ENCODE measurements at places on chromosomes 6 and 20. TPM values are rescaled to one million over a fixed set of nuclear protein-coding genes. Genes with fewer than 3 reads are reported as not detected.
A peak's percentile ranks its signal among the peaks of the same experiment; 100 is the strongest.

- H3K4me1 ChIP-seq: no peaks in the 10 kb centered on the region
- no peaks in the 10 kb centered on the region for H3K27me3 ChIP-seq
- H3K27ac ChIP-seq: no peak overlapping the region
- H3K36me3 ChIP-seq: no peaks in the 10 kb centered on the region
These were observed 33.3 kb downstream of the SOBP start for GRCh38 chr6:107523054-107523791.

DNA sequence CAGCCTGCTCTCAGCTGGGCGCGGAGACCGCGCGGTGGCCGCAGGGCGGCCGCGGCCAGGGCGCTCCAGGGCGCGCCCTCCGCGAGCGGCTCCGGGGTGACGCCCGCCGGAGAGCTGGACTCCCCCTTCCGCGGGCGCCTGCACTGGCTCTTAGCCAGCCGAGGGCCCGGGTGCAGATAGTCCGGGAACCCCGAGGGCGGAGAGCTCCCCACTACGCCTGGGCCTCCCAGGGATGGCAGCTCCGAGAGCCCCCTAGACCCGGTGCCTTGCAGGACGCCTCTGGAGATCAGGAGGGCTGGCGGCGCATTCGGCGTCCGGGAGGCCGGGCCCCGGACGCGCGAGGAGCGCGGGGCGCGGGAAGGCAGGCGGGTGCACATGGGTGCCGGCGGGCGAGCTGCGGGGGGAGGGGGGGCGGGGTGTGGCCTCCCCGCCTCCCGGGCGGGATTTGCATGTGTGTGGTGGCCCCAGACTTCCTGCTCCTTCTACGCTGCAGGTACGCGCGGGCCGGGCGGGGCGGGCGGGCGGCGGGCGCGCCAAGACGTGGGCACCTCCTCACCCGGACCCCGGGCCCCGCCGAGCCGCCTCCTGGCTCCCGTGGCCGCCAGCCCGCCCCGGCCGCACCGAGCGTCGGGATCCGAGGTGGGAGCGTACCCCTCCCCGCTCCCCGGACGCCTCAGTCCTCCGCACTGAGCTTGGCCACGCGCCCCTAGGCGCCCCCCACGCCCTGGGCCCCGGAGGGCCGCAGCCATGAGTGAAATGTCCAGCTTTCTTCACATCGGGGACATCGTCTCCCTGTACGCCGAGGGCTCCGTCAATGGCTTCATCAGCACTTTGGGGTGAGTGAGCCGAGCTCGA is at the start of gene ITPR3:
TSS of gene ITPR3 (plus strand) at position 467 of the 855 bp plus-strand sequence. CDS start at position 748, 281 bp downstream.
- peaks cover 50% of the 10 kb centered on the region for H3K4me1 ChIP-seq
- peak within 1 kb of the TSS; percentile 80 for H3K27ac ChIP-seq
- H3K27me3 ChIP-seq: peaks cover 4% of the 10 kb centered on the region
- DNase-seq: peak; percentile 81
- H3K36me3 ChIP-seq: peaks cover 19% of the 10 kb centered on the region

The HSPA1L gene
- 1.5 TPM for total RNA-seq

DNA sequence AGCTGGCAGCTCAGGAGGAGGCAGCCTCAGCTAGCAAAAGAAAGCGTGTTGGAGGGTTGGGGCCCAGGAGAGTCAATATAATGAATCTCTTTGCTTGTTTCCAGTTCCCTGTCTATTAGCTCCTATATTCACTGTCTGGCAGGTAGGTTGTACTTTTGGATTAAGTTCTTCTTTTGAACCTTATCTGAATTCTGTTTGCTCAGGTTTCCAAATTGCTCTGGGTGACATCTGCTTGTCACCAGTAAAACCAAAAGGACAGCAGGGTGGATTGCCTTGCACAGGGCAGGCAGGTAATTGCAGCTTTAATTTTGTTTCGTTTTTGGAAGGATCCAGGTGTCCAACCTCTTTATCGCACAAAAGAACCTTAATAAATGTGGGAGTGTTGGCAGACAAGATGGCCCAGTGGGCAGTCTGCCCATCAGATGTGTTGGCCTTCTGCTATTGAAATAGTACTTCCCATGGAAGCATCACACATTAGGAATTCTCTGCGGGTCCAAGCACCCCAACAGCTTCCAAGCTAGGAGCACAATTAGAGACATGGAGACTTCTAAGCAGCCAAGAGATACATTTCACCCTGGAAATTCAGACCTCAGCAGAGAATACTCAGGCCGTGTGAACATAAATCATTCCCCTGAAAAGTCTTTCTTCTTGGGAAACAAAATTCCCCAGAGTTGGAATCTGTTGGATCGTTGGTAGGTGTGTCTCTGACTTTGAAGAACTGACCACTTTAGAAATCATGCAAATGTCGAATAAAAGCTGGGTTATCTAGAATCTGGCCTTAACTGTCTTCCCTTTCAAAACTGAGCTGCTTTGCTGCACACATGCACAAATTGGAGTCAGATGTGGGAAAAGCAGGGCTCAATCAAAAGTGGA is 286.9 kb upstream of the BMP2 start:
- H3K36me3 ChIP-seq: no peaks in the 10 kb centered on the region
- no peak overlapping the region for H3K4me3 ChIP-seq
- no peak for DNase-seq
- no peak overlapping the region for H3K27ac ChIP-seq

The VSTM2L gene
- not detected for total RNA-seq

The DUSP15 gene
- total RNA-seq: not detected

DNA sequence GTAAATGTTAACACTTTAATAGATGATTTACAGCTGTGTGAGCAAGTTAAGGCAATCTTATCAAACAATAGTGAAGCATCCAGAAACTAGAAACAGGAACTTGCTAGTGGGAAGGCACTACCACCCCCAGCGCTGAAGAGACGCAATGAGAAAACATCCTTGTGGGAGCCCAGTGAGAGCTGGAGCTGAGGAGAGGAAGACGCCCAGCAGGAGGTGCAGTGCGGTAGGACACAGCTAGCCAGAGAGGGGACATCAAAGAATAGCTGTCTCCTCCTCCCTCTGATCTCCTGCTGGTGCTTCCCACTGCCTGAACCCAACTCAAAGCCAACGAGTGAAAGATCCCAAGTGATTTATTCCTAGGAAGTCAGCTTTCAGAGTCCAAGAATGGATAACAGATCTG is 140.3 kb downstream of the COL12A1 start:
- no peak overlapping the region for H3K4me3 ChIP-seq
- DNase-seq: no peak
- H3K27ac ChIP-seq: no peak overlapping the region
- no peaks in the 10 kb centered on the region for H3K36me3 ChIP-seq
- no peaks in the 10 kb centered on the region for H3K4me1 ChIP-seq
- H3K27me3 ChIP-seq: no peaks in the 10 kb centered on the region

DNA sequence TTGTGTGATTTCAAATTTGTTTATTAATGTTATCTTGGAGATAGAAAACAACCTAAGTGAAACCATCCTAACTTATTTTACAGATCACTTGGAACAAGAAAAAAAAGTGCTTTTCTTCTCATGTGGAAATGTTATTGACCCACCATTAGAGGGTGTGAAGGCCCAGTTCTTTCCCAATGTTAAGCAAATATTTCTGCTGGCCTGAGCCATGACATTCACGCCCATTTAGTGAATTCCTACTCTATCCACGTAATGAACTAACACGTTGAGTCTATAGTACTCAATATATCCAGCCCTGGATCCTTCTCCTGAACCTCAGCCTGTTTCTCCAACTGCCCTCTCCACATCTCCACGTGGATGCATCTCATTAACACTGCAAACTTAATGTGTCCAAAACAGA is 180.6 kb upstream of the ZFP64 start:
- no peaks in the 10 kb centered on the region for H3K27me3 ChIP-seq
- no peaks in the 10 kb centered on the region for H3K4me1 ChIP-seq
- peaks cover 1% of the 10 kb centered on the region for H3K36me3 ChIP-seq
- no peak overlapping the region for H3K27ac ChIP-seq

GRCh38 chr6:13741365-13741764 is 29.7 kb upstream of the RANBP9 start:
- H3K4me3 ChIP-seq: no peak overlapping the region
- H3K27me3 ChIP-seq: no peaks in the 10 kb centered on the region
- H3K36me3 ChIP-seq: no peaks in the 10 kb centered on the region
- no peak for DNase-seq

The PDE7B gene
- total RNA-seq: 0.54 TPM

The ABHD16B gene
- not detected for total RNA-seq

GRCh38 chr6:149247385-149247763 is 70.1 kb upstream of the TAB2 start:
- H3K36me3 ChIP-seq: no peaks in the 10 kb centered on the region
- no peak overlapping the region for H3K4me3 ChIP-seq

The DIDO1 gene
- 46.3 TPM for total RNA-seq

The GNAS-AS1 gene
- total RNA-seq: 1.0 TPM

DNA sequence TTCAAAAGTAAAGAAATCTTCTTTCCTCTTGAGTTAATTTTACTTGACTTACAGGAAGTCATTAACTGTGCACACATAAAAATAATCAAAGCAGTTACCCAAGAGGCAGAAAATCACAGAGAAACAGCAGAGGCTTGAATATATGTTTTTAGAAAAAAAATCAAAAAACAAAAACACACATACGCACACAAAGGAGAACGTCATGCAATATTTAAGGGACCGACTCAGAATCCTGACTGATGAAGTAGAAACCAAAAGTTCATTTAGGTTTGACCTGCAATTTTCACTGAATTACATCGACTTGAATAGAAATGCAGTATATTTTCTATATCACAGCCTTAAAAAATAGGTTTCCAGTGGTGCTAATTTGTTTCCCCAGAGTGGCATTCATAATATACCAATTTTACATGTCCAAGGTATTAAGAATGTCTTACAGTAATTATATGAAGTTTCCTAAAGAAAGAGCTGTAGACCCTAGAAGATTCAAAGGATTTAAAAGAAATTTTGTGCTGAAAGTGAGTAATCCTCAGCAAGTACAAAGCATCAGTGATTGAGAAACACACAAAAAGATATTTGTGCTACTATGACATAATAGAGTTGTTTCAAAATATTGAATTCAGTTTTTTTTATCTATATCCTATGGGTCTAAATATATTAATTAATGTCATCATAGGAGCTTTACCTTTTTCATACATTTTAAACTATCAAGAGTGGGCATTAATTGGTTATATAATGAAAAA is 358.5 kb upstream of the RUNX2 start:
- H3K4me3 ChIP-seq: peak overlapping the region; percentile 57
- H3K36me3 ChIP-seq: peaks cover 44% of the 10 kb centered on the region
- peak overlapping the region; percentile 68 for H3K27ac ChIP-seq
- peaks cover 36% of the 10 kb centered on the region for H3K4me1 ChIP-seq
- DNase-seq: no peak

GRCh38 chr6:149948011-149948410 is 6.2 kb downstream of the ULBP2 start:
- no peak for DNase-seq
- no peaks in the 10 kb centered on the region for H3K4me1 ChIP-seq
- no peak overlapping the region for H3K27ac ChIP-seq

DNA sequence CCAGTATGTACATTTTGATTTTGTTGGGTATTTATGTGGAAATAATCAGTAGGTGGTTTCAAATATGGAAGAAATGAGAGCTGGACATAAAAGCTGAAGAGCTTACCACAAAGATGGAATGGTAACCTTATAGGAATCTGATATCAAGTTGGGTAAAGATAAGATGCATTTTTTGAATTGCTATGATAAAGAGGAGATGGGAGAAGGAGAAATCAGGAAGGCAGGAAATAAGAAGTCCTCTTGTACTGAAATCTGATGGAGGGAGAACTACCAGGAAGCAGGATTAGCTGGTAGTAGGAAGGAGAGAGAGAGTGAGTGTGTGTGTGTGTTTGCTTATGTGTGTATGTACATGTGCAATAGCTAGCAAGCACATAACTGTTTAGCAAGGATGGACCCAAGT is 468.4 kb downstream of the PHF3 start:
- no peaks in the 10 kb centered on the region for H3K36me3 ChIP-seq
- no peak overlapping the region for H3K27ac ChIP-seq
- no peak overlapping the region for H3K4me3 ChIP-seq

DNA sequence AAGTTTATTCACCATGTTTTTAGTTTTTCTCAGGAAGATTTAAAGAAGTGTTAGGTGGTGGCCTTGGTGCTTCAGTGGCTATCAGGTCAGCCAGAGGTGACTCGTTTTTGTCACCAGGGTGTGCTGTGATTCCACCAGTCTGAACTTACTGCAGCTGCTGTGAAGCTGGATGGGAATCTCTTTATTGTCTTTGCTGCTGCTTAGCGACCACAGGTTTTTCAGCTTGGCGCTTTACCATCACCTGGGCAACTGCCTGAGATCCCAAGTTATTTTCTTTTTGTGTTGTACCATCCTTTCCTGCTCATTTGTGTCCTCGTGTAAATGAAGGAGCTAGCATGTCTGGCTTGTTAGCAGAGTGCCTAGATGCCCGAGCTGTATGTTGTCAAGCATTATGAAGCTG is 146.9 kb downstream of the MACROD2 start:
- no peaks in the 10 kb centered on the region for H3K36me3 ChIP-seq
- no peaks in the 10 kb centered on the region for H3K27me3 ChIP-seq
- H3K4me3 ChIP-seq: no peak overlapping the region
- H3K4me1 ChIP-seq: no peaks in the 10 kb centered on the region
- no peak for DNase-seq

The BPIFA1 gene
- total RNA-seq: not detected
